Activated effector memory CD4-positive, alpha-beta T cell treated with anti-CD3 and anti-CD28 coated beads, Interleukin-2, amount 50 U/mL, for 16 hours (primary cell): ENCODE measurements at places on chromosomes 2 and 18.

GRCh38 chr2:122018736-122019135 is 263.3 kb downstream of the TSN start:
- no peak for DNase-seq

DNA sequence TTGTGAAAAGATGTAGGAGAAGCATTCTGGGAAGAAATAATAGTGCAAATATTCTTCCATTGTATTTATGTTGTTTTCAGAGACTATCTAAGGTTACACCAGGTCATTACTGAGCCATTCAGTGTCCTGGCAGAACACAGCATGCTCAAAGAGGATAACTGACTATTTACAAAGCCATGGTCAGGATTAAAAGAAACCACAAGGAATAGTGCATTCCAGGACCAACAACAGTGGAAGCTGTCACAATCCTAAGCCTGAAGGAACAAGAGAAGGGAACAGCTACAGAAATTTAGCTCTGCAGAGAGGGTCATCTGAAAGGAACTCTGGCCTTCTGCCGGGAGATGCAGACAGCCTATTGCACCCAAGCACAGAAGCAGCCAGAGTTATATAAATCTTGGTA is 116.7 kb downstream of the DSC3 start:
- DNase-seq, result no peak

DNA sequence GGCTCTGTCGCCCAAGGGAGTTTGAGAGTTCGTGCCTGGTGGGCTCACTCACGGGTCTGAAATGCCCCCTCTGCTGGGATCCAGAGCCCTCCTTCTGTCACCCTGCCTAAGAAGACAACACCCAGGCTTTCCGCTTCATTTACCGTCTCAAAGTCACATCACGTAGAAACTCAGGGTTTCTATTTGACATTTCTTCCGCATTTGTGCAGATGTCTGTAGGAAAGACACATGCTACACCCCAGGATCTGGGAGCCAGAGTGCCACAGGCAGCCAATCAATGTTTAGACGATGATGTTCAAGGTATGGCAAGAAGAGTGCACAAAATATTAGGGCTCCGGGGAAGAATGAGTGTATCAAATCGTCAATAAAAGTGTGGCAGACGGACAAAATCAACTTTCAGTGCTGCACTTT is 24.4 kb upstream of the ACKR3 start:
- no peak for DNase-seq

DNA sequence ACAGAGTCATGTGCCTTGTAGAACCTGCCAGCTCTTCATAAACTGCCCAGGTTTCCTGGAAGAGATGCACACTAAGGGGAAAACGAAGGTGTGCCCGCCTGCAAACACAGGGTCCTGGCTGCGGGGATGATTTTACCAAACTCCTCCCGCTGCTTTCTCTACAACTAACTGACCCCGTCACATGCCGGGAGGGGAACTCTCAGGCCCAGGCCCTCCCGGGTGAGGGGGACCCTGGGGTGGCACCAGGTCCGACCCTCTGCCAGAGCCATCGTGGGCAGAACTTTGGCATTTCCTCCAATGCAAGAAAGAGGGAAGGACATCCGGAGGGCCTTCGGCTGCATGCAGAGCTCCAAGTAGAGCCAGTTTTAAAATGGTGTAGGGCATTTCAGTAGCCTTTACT is 28.6 kb downstream of the CAPN13 start:
- DNase-seq, result no peak

GRCh38 chr2:182952741-182953450 is 85.4 kb downstream of the NCKAP1 start:
- DNase-seq, result no peak

- DNase-seq, result no peak
Measured at GRCh38 chr2:28046921-28047320, 156.4 kb downstream of the BABAM2 start.

DNA sequence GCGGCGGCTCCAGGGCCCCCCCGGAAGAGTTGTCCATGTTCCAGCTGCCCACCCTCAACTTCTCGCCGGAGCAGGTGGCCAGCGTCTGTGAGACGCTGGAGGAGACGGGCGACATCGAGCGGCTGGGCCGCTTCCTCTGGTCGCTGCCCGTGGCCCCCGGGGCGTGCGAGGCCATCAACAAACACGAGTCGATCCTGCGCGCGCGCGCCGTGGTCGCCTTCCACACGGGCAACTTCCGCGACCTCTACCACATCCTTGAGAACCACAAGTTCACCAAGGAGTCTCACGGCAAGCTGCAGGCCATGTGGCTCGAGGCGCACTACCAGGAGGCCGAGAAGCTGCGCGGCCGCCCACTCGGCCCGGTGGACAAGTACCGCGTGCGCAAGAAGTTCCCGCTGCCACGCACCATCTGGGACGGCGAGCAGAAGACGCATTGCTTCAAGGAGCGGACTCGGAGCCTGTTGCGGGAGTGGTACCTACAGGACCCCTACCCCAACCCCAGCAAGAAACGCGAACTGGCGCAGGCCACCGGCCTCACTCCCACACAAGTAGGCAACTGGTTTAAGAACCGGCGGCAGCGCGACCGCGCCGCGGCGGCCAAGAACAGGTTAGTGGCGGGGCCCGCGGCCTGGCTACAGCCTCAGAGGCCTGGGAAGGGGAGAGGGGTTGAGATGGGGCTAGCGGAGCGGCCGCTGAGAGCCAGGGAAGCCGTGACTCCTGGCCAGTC is 965 bp downstream of the SIX3 start:
- DNase-seq, result no peak

- DNase-seq, result no peak
Measured at GRCh38 chr18:55515941-55516710, 71.9 kb downstream of the TCF4 start.

GRCh38 chr2:46751897-46752296 is 163.7 kb downstream of the MCFD2 start:
- no peak for DNase-seq

GRCh38 chr2:154846842-154847241 is 148.3 kb downstream of the KCNJ3 start:
- DNase-seq, result no peak

GRCh38 chr2:164252568-164253287 is 368.6 kb downstream of the GRB14 start:
- no peak for DNase-seq

DNA sequence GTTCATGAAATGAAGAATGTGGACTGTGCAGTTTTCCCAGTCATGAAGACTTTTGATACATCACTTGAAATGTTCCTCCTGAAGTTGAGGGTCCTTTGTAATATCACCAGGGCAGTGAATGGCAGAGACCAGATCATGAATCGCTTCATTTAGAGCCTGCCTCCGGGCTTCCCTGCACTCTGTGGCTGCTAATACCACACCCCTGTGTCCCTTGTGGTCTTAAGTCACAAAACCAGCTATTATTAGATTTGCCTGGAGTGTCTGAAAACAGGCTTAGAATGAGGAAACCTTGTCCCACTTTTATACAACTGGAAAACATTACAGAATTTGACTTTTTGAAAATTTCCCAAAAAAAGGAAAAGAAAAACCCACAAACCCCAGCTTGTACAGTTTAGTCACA is 147.9 kb downstream of the MGAT5 start:
- no peak for DNase-seq

- no peak for DNase-seq
Measured at GRCh38 chr2:209876211-209876610, 104.6 kb downstream of the UNC80 start.

DNA sequence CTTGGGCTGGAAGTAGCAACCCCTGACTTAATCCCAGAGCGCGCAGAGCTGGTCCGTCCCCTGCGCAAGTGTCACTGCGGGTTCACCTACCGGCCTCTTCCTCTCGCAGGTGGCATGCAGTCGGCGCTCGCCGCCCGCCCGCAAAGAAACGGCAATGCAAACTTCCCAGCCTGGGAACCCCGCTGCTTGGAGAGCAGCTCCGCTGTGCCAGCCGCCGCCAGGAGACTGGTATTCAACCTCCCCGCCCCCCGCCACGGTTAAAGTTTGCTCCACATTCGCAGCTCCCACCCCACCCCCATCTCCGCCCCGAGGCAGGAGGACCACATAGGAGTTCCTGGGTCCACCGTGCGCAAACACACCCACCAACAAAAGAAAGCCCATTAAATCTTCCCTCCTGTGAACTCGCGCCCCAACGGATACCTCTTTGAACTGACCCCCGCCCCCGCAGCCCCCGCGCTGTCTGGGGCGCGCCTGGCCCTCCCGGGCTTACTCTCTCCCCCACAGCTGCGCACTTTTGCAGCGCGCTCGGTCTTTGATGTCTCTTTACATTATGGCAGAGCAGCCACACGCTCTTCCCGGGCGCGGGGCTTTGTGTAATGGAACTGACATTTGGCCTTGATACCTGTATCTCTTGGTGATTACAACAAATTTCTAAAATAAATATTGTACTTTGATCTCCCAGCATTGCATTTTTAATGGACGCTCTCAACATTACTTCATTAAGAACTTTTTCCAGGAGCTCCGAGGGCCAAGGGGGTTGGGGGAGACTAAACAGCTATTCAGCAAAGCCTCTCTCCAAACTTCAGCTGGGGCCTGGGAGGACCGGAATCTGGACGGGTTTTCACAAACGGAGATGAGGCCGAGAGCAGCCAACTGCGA is 3.1 kb upstream of the SP5 start:
- DNase-seq, result peak; percentile 62

- DNase-seq, result no peak
Measured at GRCh38 chr2:205773989-205774388, 91.7 kb downstream of the NRP2 start.

- no peak for DNase-seq
Measured at GRCh38 chr2:30041884-30042283, 104.9 kb upstream of the YPEL5 start.

DNA sequence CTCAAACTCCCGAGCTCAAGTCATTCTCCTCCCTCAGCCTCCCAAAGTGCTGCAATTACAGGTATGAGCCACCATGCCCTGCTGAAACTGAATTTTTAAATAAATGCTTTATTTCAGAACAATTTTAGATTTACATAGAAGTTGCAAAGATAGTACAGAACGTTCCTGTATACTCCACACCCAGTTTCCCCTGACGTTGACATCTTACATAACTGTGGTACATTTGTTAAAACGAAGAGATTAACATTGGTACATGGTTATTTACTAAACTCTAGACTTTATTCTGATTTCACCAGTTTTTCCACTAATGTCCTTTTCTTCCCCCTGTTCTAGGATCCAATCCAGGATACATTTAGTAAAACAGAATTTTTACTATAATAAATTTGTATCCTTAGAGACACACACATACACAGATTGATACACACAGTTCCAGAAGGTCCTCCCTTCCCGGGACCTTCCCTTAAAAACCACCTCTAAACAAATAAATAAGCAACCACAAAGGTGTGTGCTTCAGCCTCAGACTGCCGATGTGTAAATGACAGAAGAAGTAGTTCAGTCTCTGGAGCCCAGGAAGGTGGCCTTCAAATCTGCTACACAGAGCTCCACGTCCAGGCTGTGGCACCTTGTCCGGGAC is 6.9 kb downstream of the NEU2 start:
- no peak for DNase-seq

DNA sequence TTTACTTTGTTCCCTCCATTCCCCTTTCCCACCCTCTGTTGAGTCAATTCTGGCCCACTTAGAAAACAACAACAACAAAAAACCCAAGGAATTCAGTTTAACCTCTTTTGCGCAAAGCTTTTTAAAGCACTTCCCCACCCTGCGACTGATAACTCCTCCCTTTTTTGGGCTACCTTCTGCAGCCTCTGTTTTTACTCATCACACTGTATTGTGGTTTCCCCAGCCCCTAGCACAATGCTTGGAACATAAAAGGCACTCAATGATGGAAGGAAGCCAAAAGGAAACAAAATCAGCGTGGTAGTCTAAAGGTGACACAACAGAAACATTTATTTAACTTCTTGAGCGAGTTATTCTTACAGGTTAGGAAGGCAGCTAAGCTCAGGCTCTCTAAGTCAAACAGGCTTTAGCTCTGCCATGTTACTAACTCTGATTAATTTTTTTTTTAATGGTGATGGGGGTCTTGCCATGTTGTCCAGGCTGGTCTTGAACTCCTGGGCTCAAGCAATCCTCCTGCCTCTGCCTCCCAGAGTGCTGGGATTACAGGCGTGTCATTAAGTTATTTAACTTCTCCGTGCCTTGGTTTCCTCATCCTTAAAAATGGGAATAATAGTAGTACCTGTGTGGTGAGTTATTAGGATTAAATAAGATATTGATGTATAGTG is 1.3 kb downstream of the CEP68 start:
- DNase-seq, result peak; percentile 80

DNA sequence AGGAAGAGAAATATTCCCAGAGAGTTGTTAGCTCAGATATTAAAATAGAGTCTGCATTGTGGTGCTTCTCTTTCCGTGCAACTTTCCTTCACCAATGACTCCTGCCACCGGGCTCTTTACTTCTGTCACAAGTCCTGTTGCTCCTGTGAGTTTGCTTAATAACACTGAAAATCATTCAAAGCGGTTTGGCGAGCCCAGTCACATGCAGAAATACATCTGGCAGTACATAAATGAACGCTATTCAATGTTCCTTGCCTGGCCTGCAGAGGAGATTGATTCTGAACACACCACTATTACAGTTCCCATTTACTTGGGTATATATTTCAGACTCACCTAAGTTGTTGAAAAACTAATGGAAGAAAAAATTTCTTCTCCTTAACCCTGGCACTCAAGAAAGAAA is 276.6 kb downstream of the ZNF521 start:
- DNase-seq, result no peak

- peak; percentile 74 for DNase-seq
Measured at GRCh38 chr2:64143169-64144056, 807 bp downstream of the PELI1 start.

DNA sequence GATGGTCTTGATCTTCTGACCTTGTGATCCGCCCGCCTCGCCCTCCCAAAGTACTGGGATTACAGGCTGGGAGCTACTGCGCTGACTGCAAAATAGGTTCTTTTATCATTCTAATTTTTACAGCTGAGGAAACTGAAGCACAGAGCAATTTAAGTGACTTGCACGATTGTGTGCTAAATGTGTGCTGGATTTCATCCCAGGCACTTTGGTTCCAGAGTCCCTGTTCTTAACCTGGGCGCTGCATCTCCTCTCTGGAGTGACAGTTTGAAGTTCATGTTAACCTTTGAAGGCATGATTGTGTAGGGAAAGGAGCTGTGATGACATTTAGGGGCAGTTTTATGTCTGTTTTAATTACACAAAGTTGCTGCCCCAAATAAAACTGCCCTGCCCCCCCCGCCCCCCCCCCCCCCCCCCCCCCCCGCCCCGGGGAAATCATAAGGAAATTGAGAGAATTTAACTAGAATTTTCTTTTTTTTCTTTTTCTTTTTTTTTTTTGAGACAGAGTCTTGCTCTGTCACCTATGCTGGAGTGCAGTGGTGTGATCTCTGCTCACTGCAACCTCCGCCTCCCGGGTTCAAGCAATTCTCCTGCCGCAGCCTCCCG is 5.6 kb downstream of the ACSL3 start:
- no peak for DNase-seq

DNA sequence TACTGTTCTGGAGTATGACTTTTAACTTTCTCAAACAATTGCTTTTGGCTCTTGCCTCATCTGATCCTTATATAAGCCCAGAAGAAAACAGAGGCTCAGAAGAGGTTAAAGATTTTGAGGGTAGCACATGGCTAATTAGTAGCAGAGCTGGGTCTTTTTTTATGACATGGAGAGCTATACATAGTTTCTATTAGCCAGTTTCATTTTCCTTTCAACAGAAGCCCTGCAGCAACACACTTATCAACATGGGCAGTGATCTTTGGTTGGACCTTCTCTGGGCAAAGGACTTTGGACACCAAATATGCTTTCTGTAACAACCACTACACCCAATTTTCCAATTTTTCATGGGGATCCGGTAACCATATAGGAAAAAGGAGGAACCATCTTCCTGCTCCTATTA is 64.9 kb downstream of the NCKAP5 start:
- no peak for DNase-seq

GRCh38 chr2:133790711-133791110 is 222.4 kb upstream of the NCKAP5 start:
- no peak for DNase-seq

GRCh38 chr2:32663864-32664263 is 36.0 kb downstream of the TTC27 start:
- DNase-seq, result no peak
